ENCODE measurements at places on chromosomes 12 and 14.

- no peak for DNase-seq
Measured at GRCh38 chr14:96585672-96586013, 83.5 kb downstream of the PAPOLA start.

DNA sequence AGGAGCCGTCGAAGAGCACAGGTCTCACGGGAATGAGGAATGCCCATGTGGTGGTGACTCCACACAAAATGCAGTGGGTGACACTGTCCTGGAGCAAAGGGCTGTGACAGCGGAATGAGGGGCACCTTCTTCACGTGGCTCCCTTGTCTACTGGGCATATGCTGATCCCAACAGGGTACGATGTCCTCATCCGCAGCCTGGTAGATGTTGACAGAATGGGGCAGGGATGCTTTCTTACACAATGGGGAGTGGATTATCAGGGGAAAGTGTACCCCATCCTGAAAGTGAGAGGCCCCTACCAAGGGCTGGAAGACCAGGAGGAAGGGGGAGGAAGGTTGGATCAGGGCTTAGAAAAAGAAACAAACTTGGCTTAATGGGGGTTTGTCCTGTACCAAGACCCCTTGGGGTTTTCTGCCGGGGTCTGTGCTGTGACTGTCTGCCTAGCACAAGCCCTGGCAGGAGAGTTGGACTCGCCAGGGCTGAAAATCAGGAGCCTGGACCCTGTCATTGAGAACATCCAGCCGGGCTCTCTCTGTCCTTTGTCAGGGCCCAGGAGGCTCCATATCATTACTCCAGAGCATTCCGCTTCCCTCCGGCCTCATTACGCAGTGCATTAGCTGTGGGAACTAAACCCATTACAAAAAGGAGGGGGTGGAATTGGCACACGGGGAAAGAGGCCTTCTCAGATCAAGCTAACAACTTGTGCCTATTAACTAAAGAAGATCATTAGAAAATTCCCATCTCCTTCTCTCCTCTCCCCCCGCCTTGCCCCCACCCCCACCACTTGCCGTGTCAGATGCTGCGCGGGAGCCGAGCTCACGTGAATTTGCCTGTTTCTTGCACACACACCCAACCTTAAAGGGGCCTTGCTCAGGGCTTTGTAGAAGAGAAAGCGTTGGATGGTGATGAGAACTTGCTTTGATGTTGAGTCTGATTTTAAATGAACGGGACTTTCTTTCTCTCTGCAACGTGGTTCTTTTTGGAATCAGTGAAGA, 171.8 kb upstream of the PARP11 start:
- no peak for DNase-seq

DNA sequence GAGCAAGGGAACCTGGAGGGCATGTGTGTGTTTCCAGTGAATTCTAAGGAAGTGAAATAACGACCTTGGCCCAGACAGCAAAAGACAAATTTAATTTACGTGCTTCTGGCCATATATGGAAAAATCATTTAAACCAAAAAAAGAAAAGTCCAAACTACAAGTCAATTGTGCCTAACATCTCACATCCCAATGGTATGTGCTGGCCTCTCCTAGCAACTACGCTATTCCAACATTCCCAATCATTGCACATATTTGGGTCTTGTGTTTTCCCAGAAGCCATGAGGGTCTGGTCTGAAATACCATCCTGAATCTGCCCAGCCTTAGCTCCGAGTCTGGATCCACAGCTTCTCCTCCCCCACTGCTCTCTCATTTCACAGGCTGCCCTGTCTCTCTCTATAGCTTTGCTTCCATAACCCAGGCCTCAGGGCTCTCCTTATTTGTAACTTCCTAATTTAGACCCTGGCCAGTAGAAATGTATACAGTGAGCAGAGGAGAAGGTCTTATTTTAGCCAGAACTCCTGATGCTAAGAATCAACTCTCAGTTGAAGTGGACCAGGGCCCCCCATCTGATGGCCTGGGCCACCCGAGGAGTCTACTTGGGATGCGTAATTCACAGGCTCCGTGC, 224.6 kb downstream of the ANO2 start:
- no peak for DNase-seq

DNA sequence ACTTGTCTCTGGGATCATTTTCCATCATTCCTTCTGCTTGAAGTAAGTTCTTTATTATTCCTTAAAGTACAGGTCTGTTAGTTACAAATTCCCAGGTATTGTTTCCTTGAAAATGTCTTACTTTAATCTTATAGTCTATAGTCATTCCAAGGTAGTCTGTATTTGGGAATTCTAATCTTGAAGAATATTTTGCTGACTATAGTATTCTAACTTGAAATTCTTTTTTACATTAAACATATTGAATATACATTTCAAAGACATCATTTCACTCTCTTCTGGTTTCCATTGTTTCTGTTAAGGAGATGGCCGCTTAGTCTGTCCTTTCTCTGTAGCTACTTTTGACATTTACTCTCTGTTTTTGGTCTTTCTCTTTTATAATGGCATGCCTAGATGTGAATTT, 399.8 kb downstream of the TMEM117 start:
- DNase-seq = no peak

- no peak for DNase-seq
Measured at GRCh38 chr14:74195623-74196022, 43.6 kb upstream of the VSX2 start.

DNA sequence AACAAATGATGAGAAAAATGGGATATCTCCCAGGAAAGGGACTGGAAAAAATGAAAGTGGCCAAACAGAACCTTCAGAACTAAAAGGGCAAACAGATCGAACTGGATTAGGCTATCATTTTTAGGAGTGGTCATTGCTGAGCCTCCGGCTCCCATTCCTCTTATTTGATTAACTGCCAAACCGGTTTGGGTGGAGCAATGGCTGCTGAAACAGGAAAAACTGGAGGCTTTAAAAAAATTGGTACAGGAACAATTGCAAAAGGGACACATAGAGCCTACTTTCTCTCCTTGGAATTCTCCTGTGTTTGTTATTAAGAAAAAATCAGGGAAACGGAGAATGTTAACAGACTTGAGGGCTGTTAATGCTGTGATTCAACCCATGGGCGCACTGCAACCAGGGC, 49.7 kb downstream of the TNFAIP2 start:
- DNase-seq = no peak

- DNase-seq = no peak
Measured at GRCh38 chr12:55633151-55633550, 3.5 kb upstream of the OR10P1 start.
